Posterior cingulate gyrus (tissue), 11 donors: ENCODE measurements at places on chromosomes 3 and 15.
A peak's percentile ranks its signal among the peaks of the same experiment; 100 is the strongest.

DNA sequence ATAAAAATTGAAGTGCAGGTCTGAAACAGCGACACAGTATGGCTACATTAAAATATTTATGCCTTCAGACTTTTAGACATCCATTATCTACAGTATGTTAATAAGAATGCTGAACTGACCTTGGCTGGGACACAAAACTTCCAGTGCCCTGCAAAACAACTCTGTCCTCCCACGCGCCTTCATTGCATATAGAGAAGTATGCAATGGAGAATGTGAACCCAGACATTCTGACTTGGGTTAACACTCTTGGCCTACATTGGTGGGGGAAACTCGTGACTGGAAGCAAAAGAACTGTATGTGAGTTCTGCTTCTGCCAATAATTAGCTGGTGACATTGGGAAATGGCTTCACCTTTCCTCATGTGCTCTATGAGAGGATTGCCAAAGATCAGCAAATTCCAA, 110.5 kb upstream of the SLC24A5 start:
- DNase-seq = no peak

DNA sequence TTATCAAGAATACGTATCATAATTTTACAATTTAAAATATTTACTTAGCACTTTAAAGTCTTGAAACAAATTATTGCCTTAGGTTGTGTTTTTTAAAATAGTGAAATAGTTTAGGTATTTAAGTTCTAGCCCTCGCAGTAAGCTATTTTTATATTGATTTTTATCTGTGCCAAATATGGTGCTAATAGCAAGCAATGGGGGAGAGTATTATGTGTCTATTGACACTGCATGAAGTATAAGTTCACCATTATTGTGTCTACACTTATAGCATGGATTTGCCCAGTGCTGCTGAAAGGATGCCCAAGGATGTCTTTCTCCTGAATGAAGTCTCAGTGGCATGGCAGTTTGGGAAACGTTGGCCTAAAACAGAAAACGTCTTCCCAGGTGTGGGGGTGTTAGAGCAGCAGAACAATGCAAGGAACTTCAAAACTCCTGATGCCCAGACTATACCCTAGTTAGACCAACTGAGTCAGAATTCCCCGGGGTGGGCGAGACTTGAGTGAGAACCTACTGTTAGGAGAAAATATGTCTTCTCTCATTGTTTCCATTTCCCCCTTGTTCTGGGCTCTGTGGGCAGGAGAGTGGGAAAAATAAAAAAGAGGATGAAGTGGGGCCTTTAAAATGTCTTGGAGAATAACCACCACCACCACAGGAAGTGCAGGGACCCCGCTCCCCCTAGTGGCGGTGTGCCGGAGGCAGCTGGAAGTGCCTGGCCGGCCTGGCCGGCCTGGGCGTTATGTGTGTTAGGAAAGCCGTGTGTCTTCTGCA, 104.2 kb upstream of the SLC7A14 start:
- peak; percentile 61 for DNase-seq

GRCh38 chr3:151203051-151203420, at the start of gene GPR171:
Gene GPR171 (minus strand): TSS chr3:151203216. CDS start chr3:151199386, 3,830 bp downstream.
- no peak for DNase-seq

DNA sequence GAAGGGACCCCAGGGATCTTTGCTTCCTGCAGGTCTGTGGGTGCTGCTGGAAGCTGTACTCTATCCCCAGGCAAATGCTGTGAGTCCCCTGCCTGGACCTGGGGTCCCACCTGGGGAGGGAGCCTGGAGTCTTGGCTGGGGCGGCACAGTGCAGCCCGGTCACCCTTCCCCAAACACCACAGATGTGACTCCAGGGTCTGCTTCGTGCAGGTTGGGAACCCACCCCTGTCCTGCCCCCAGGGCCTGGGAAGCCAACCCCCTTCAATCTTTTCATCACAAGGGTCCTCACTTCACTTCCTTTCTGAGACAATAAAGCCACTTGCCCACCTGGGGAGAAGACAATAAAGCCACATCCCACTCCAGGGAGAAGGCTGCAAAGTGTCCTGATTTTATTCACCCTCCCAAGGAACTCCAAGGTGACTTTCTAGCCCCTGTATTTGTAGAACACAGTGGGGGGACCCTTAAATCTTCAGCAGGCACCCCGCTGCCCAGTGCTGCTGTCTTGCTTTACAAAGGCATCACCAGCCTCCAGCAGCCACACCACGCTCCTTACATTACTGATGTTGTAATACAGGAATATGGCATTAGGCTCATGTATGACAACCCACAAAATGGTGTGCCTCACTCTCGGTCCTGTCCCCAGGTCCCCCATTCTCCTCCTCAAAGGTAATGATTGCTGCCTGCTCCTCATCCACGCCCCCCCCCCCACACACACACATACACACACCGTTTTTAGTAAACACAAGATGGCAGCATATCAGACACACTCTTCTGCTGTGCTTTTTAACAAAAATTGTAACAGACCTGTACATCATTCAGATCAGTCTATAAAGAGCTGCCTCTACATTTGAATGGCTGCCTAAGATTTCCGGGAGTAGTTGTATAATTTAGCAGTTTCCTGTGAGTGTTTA, 9.9 kb downstream of the C3orf22 start:
- no peak for DNase-seq

DNA sequence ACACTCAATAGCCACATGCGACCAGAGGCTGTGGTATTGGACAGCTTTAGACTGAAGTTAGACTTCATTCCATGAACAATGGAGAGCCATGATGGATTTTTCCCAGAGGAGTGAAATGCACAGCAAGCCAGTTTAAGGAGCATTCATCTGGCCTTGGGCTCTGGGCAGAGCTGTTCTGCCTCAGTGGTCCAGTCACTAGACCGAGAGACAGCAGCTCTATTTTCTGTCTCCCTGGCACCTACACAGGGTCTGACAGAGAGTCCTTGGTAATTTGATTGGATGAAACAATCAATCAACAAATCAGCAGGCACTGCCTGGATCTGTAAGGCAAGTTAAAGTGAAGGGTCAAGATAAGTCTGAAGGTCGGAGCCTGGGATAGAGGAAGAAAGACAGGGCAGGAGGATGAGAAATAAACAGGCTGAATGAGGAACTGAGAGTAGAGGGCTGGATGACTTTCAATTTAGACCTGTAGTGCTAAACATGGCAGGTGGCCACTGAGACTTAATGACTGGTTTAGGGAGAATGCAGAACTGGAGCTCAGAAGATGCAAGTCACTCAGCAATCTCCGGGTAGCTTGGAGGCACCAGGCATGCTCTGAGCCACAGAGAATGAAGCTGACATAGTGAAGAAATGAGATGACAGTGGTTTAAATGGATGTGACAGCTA, 98.5 kb upstream of the SLC25A36 start:
- DNase-seq = no peak

DNA sequence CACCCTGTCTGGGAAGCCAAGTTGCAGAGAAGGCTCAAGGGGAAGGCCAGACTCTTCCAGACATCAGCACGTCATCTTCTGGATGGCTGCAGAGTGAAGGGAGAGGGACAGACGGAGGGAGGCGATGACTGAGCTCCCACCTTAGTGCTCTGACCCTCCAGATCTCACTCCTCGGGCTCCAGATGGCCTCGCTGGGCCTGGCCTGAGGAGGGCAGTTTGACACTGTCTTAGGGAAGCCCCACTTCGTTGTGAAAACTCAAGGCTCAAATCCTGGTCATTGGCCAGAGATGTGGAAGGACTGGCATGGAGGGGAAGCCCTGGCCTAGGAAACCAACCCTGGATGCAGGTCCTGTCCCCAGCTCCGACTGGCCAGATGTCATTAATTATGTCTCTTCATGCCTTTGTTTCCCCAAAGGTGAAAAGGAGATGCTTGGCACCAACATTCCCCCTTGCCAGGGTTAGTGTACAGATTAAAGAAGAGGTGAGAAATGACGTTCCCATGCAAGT, 70.4 kb downstream of the ADCY5 start:
- DNase-seq = no peak

DNA sequence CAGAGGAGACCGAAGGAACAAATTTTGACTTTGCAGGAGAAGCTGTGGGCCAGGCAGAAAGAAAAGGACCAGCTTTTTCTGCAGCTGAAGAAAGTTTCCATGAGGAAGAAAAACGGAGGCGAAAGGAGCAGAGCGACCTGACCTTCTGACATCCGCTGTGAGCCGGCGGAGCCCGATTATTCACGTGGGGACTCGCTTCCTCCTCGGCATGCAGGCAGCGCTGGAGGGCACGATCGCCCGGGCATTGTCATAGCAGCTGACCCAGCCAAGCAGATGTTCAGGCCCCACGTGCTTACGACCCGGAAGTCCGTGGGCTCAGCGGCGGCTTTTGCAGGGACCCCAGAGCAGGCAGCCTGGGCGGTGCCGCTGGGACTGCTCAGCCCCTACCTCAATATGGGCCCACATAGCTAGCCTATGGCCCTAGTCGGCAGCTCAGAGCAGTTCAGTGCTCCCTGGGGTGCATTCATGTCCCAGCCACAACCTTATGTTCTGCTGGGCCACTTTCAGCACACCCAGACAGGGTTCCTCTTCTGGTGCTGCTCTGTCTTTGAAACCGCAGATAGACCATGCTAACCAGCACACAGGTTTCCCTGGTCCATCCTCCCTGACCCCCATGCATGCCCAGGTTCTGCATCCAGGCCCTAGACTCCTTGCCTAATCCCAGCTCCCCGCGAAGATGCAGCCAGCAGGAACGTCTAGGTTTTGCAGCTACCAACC, 10.5 kb upstream of the EIF4A2 start:
- DNase-seq = peak; percentile 36

GRCh38 chr3:140122183-140122582, 187.2 kb downstream of the CLSTN2 start:
- DNase-seq = no peak

DNA sequence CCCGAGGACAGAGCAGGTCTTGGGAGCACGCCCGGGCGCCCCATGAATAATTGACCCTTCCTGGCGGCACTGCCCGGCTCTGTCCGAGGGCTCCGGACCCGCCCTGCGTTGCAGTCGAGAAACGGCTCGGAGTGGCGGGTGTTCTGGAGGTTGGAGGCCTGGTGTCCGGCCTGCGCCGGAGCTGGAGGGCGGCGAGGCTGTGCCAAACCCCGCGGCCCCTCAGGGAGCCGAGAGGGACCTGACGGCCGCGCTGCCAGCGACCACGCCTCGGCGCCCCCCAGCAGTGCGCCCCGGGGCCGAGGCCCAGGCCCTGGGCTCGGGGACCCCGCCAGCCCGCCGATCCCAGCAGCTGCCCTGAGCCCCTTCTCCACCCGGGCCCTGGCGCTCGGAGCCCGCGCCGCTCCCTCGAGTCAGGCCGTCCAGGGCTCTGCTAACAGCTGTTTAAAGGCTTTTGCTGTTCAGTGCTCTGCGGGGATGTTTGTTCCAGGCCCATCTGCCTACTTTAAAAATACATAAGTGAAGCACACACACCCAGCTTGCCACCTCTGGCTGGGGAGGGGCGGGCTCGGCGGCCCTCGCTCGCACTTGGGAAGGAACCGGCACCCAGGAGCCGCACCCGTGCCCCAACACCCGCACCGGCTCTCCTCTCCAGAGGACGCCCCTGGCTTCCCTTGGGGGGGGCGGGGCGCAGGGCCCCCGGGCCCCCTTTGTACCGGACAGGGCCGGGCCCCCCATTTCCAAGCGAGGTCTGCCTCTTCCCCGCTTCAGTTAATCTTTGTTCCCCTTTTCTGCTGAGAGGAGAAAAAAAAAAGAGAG, 730 bp upstream of the ZNF710 start:
- DNase-seq = no peak

GRCh38 chr3:127768346-127769008, 53.8 kb downstream of the MGLL start:
- DNase-seq = no peak

DNA sequence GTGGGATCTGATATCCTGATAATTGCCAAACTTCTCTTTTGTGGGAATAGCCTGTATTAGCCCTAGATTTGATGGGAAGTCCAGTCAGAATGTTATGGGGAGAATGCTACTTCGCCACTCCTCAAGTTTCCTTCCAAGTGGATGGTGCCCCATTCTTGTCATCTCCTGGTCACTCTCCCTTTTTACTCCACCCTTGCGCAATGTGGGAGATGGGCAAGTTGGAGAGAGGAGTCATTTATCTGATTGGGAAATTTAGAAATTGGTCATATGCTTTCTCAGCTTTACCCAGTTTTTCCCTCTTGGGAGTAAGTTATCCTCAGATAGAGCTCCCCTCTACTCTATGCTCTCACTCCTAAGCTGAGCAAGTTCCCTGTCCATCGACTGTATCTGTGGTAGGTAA, 14.4 kb downstream of the FANCD2OS start:
- DNase-seq = no peak

DNA sequence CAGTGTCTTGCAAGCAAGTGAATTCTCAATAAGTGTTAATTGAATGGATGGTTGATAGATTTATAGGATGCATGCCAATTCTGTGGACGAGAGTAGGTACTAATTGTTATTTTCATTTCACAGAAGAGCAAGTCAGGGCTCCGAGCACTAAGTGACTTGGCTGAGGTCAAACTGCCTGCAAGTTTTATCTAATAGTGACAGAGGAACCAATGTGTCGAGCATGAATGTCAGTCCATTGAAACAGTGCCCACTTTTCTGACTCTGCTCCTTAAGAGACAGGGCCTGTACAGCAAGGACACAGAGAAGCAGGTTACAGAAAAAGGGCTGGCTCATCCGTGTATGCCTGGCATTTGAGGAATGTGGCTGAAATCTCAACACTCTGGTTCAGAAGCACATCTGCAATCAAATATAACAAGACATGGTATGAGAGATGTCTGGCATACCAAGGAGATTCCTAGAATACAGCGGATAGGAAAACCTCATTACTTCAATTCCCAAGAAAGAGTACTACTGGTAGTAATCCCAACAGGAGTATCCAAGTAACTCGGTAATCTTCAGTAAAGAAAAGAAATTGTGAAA, 6.0 kb upstream of the B3GNT5 start:
- no peak for DNase-seq

- no peak for DNase-seq
These were observed 47.5 kb upstream of the SELENOK start for GRCh38 chr3:53939086-53939582.

GRCh38 chr15:77722759-77723460, 90.2 kb upstream of the LINGO1 start:
- no peak for DNase-seq

DNA sequence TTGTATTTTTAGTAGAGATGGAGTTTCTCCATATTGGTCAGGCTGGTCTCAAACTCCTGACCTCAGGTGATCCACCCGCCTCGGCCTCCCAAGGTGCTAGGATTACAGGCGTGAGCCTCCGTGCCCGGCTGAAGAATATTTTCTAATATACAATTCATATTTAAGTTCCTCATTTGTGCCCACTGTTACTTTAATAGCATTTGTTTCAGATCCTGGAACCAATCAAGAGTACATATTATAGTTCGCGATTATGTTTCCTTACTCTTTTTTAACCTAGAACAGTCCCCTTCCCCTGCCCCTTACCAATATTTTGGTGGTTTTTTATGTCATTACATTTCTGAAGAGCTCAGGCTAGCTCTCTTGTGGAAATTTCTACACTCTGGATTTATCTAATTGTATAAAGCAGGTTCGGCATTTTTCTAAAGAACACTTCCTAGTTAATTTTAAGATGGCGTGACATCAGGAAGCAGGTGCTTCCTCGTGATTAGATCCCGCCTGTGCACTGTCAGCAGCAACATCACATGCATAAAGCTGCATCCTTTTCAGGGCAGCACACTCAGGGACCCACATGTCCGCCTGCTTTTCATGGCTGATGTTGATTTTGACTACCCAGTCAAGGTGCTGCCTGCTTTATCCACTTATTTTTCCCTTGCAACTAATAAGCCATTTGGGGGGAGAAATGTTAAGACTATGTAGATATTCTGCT, 88.7 kb upstream of the EPHB3 start:
- DNase-seq = peak; percentile 39

GRCh38 chr3:37052860-37053259, 59.5 kb downstream of the MLH1 start:
- no peak for DNase-seq
